ENCODE measurements at places on chromosomes 2 and 18.
A peak's percentile ranks its signal among the peaks of the same experiment; 100 is the strongest.

DNA sequence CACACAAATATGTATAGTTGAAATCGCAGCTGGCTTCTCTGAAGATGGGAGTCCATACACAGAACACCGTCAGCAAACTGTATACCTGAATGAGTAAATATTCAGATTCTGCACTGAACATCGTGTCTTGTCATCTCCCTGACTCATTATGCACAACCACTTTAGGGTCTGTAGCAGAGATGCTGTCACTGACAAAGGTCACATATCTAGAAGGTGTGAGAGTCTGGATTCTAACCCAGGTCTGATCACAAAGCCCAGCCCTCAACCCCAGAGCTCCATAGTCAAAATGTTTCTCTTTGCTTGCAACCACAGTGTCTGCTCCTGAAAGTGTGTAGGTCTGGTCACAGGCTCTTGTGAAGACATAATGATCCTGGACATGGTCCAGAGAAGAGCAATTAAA lies 78.3 kb upstream of the PAX8 start:
- DNase-seq = no peak

GRCh38 chr2:216698895-216699294 lies 3.5 kb upstream of the IGFBP5 start:
- no peak for DNase-seq

DNA sequence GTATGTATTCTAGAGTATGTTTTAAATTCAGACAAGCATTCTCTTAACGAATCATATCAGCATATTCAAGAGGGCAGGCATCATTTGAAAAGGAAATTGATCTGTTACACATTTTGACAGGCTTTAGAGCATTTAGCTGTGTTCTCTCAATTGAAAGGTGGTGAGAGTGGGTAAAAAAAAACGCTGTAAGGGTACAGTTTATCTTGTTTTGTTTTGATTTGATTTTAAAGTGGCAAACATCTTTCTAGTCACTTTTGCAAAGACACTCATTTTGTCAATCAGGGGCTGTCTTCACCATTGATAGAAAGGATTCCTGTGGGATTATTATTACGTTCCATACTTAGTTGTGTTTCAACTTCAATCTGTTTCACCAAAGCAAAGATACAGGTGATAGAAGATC lies 2.2 kb downstream of the CDH19 start:
- no peak for DNase-seq

GRCh38 chr18:66219817-66220216 lies 384.1 kb downstream of the CDH19 start:
- DNase-seq = no peak

GRCh38 chr2:169716238-169716886 lies 17.3 kb upstream of the KLHL23 start:
- no peak for DNase-seq

GRCh38 chr2:67340133-67341011 lies 56.8 kb upstream of the ETAA1 start:
- peak; percentile 6 for DNase-seq

- DNase-seq = peak; percentile 24
Observed at GRCh38 chr2:219737270-219737691, 109.9 kb downstream of the SLC4A3 start.

DNA sequence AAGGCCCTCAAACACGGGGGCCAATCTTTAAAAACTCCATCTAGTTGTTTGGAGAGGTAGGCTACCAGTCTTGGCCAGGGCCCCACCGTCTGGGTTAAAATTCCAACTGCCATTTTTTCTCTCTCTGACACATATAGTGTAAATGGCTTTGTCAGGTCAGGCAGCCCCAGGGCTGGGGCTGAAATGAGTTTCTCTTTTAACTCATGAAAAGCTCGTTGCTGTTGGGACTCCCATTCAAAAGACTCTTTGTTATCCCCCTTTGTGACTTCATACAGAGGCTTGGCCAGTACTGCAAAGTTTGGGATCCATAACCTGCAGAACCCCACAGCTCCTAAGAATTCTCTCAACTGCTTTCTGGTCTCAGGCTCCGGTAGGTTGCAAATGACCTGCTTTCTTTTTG lies 99.4 kb upstream of the SLC1A4 start:
- no peak for DNase-seq

- DNase-seq = no peak
Observed at GRCh38 chr2:28227498-28227897, 165.2 kb upstream of the FOSL2 start.

DNA sequence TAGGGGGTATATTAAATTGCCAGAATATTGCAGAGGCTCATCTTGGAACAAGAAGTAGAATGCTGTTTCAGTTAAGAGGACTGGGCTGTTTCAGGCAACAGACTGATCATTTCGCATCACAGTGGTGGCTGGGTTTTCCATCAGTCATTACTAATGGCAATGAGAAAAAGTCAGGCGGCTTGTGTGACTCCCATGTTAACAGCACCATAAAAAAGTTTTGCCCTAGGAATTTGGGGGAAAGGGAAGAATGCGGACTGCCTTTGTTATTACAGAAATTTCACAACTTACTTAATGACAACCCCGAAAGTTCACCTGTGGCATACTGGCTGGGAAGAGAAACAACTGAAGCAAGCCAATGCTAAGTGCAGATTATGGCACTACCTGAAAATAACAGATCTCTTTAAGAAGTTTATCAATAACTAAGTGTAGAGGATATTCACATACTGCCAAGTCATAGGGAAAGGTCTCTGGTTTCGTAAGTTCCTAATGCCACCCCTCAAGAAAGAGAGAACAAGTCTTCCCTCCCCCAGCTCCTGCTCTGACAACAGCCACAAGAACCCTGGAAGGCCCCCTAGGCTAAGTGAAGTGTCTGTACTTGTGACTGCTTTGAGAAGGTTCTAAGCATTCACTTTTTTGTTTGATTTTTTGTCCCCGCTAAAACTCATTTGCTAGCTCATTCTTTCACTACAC lies 40.5 kb upstream of the AP1S3 start:
- DNase-seq = no peak

GRCh38 chr2:159427048-159427447 lies 140.5 kb upstream of the WDSUB1 start:
- no peak for DNase-seq

- DNase-seq = no peak
Observed at GRCh38 chr18:48161911-48162698, 231.6 kb upstream of the SMAD2 start.

GRCh38 chr2:90207454-90208058 lies 1516.1 kb downstream of the RPIA start:
- DNase-seq = no peak

- DNase-seq = no peak
Observed at GRCh38 chr2:8427211-8427610, 254.6 kb upstream of the ID2 start.

GRCh38 chr2:239313776-239314175 lies 87.0 kb downstream of the HDAC4 start:
- no peak for DNase-seq

GRCh38 chr18:32566960-32567359 lies 96.3 kb upstream of the GAREM1 start:
- no peak for DNase-seq

GRCh38 chr2:137231628-137232027 lies 466.3 kb downstream of the THSD7B start:
- DNase-seq = no peak

DNA sequence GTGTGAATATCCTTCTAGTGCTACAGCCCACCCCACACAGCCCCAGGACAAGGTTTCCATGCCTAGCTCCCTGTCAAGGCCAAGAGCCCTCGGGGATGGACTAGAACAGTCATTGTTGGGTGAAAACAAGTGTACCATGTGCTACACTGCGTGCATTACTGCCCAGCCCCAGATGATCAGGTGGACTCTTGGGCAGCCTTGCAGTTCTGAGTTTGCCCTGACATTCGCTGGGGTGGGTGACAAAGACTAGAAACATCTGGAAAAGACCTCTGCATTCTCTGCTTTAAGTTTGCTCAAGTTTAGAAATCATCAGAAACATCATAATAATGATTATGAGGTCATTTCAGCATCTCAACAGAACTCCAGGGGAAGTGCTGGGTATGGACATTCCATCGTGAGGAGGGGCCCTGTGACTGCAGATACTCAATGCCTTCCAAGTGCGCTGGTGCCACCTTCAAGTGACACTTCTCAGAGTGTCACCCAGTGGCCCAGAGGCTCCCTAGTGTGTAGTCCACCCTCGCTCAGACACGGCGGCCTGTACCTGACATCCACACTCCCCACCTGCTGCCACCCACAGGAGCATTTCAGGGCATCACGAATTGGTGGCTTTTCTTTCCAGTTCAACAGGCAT lies 5.3 kb upstream of the PXDN start:
- DNase-seq = no peak

- DNase-seq = no peak
Observed at GRCh38 chr2:177832611-177833433, 239.8 kb downstream of the PDE11A start.

GRCh38 chr18:31583185-31583854 lies 8.4 kb upstream of the TTR start:
- DNase-seq = no peak

DNA sequence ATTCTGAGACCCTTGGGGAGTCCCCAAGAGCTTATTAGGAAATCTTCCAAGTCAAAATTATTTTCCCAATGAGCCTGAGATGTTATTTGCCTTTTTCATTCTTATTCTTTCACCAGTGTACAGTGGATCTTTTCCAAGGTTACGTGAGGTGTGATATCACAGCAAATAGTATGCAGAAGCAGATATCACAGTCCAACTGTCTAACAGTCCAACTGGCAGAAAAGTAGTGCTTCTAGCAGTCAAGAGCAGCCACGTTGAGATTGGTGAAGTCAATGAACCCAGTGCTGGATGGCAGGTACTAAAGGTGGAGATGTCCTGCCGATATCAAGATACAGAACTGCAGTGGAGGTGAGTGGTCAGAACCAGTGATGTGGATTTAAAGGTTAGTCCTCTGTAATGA lies 78.9 kb upstream of the ZNF397 start:
- no peak for DNase-seq
